Lung microvascular endothelial cell (primary cell): ENCODE measurements at places on chromosomes 6 and 20.

GRCh38 chr6:30836431-30836866, 47.9 kb upstream of the DDR1 start:
- no peak for DNase-seq

DNA sequence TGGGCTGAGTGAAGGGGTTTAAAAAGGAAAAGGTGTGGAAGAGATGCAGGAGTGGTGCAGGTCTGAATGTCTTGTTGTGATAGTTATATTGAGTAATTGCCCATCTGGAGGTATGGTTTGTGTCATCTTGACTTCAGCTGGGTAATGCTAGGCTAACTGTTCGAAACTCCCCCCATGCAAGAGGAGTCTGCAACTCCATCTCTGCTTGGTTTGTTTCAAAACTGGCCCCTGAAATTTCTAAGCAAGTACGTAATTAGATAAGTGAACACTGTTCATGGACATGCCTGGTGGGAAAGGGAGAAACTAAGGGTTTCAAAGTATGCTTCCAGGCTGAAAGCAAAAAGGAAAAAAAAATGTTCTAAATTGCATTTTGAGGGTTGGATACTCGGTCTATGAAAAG, 17.1 kb downstream of the TTK start:
- DNase-seq, result no peak

DNA sequence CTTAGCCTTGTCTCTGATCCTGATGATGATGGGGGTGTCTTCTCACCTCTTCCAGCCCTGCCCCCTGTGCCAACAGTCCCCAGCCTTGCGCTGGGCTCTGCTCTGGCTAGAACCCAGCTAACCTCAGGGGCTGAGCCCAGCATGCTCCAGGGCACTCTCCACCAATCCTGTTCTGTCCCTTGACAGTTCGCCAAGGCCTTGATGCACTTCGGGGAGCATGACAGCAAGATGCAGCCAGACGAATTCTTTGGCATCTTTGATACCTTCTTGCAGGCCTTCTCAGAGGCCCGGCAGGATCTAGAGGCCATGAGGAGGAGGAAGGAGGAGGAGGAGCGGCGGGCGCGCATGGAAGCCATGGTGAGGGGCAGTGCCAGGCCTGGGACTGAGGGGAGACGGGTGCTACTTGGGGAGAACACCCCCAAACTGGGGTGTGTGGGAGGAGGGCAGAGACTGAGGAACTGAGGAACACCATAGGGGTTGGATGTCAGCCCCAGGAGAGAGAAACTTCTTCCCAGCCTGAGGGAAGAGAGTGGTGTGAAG, 33.1 kb downstream of the MOCS1 start:
- DNase-seq, result no peak

DNA sequence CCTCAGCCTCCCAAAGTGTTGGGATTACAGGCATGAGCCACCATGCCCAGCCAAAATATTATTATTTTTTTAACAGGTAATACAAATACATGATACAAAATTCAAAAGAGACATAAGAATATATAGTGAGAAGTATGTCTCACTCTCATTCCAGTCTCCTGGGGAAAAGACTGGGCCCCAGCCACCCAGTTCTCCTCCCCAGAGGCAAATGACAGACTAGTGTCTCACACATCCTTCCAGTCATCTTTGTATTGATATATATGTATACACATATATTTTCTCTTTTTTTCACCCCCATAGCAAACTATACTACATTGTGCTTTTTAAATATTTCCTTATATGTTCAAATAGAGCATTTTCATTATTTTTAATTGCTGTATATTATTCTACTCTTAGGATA, 8.3 kb downstream of the GSS start:
- no peak for DNase-seq

DNA sequence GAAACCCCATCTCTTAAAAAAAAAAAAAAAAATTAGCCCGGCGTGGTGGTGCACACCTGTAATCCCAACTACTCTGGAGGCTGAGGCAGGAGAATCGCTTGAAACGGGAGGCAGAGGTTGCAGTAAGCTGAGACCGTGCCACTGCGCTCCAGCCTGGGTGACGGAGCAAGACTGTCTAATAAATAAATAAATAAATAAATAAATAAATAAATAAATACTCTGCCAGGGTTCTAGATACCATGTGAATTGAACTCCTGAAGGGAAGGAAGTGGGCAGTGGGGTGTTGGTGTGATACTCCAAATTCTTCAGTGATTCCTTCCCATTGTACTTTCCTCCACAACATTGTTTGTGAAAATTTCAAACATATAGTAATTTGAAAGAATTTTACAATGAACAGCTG, 100.5 kb downstream of the PLCB4 start:
- DNase-seq, result no peak

DNA sequence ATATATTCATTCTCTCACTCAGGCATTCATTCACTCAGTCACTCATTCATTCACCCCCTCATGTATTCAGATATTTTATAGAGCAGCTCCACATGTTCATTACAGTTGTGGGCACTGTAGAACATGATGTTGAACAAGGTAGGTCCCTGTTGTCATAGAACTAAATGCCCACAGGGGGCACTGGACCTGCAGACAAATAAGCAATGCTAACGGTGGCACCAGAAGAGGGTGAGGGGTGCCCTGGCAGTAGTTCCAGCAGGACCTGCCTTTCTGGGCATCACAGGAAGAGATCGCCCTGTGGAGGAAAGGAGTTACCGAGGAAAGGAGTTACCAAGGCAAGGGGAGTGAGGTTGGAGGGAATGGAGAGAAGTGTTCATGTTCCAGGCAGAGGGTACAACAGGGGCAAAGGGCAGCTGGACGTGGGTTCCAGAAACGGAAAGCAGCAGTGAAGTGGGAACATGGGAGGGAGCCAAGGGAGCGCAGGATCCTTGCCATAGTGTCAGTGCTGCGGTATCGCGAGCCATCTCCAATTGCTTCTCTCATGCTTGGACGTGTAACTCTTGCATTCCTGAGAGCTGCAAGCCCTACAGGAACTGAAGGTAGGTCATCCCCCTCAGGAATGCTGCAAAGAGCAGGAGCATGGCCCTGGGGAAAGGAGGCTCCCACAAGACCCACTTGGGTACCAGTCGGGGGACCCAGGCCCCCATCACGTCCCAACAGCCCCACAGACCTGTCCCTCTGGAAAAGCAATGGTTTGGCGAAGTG, 128.2 kb downstream of the EDN3 start:
- DNase-seq, result no peak

DNA sequence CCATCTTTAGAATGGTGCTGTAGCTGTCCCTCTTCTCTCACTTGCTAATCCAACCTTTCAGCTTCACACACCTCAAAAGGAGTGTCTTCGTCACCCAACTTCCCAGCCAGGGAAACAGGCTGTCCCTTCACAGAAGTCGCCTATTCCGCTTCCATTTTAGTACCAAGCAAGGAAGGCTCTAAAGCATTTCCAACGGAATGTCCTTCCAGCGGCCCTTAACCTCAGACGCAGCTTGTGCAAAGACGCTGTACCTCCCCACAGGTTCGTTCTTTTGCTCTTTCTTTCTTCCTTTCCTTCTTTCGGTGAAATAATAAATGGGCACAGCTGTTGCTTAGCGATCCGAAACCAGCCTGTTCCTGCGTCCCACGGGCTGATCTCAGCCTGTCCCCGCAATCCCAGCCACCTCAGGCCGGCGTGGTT, 1.5 kb downstream of the PTPRT start:
- DNase-seq, result no peak

DNA sequence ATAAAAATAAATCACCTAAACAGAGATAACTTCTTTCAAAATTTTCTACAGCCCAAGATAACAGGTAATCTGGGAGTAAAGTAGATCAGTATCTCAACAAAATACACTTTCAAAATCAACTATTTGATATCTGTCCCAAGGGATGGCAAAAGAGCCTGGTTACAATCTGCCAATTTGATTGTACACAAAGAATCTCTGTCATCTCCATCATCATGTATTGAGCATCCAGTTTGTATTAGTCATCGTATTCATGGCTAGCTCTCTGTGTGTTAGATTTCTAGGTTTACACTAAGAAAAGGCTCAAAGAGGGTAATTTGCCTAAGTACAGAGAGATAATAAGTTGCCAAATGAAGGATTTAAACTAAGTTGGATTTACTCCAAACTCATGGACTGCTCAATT, 329.0 kb upstream of the NRSN1 start:
- DNase-seq, result no peak

- DNase-seq, result no peak
Measured at GRCh38 chr6:5359417-5359816, 98.1 kb downstream of the FARS2 start.

GRCh38 chr6:117290173-117290846, 25.0 kb downstream of the VGLL2 start:
- no peak for DNase-seq

DNA sequence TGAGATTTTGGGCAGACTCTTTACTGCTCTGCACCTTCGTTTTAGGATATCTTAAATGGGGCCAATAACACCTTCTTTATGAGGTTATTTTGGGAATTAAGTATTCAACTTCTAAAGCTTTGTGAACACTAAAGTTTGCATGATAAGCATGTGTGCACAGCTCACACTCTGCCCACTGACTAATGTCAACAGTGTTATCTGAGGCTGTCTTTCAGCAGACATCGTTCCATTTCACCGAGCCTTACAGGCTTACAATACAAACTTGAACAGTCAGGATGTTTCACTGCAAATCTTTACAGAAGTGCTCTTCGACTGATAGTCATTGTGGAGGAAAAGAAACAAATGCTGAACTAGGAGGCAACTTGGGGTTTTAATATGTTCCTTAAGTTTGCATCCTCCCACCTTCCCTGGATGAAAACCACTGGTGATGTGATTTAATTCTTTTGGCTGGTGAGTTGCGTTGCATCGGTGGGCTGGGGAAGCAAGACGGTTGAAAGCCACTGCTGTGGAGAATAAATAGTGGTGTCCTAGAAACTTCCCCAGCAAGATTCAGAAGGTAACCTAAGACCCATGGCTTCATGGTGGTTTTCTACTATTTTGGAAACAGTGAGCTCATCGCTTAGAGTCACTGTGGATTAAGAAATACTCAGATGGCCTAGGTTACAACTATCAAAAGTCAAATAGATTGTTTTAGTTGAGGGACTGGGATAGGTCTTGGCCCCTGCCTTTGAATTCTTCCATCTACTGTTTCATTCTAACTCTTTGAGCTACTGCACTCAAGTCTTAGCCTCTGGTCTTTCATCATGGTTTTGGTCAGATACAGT, 167.2 kb upstream of the MAP3K7 start:
- DNase-seq, result no peak

DNA sequence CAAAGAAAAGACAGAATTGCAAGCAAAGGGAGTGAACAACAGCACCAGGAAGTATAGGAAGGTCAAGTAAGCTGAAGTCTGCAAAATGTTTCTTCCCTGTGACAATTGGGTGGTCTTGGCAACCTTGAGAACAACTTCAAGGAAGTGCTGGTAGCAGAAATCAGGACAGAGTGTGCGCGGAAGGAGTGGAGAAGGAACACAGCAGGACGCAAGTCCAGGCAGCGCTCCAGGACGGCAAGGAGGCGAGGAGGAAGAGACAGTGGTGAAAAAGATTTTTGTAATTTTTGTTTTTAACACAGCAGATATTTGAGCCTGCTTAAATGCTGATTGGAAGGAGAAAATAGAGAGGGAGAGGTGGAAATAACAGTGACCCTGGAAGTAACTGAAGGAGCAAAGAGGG, 141.7 kb downstream of the F13A1 start:
- DNase-seq, result no peak

- DNase-seq, result no peak
Measured at GRCh38 chr6:169407325-169407724, 153.7 kb upstream of the THBS2 start.

DNA sequence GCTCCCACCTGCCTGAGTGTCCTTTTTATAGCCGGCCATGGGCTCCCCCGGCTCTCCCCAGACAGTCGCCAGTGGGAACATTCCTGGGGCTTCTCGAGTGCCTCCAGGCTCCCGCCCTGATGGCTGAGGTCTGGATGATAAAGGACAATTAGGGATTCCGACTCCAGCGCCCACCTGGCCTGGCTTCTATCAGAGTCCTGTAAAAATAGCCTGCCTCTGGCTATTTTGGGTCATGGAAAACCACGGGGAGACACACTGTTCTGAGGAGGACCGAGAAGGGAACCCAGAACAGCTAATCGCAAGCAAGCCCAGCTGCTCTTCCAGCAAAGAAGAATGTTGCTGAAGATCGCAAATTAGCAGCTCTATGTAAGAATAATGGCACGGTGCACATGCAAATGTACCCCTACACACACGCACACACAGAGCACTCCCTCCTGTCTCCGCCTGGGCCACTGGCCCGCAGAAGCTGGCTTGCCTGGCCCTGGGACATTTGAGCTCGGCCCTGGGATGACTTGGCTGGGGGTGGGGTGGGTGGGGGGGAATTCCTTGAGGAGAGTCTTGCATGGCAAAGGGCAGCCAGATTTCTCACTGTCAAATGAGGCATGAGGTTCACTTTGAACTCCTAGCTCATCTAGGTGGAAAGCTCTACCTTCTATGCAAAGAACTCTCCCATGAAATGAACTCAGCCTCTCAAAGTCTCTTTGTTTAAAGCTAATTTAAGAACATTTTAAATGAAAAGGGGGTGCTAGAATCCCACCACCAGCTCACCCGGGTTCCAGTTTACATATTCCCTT, 55.3 kb downstream of the CTCFL start:
- no peak for DNase-seq

GRCh38 chr6:108655806-108656651, 95.3 kb downstream of the FOXO3 start:
- peak; percentile 26 for DNase-seq

DNA sequence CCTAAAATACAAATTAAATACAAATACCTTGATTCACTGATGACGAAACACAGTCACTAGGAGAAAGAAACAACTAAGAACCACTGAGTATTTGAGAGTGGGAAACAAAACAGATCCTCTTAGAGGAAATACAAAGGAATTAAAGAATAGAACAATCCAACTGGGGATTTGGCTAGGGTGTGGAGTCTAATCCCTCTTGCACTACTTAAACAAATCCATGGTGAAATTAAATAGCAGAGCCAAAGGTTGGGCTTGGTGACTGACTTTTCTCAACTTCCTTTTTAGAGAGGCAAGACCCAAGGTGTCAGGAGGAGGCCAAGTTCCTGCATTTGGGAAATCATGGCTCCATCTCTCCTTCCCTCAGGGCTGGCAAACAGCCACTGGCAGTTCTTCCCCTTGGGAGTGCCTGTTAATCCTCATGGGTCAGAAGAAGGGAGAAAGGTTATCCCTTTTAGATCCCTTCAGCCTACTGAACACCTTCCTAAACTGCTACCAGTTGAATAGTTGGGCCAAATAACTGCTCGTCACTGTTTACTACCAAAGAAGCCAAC, 101.2 kb upstream of the TRAF3IP2 start:
- no peak for DNase-seq

DNA sequence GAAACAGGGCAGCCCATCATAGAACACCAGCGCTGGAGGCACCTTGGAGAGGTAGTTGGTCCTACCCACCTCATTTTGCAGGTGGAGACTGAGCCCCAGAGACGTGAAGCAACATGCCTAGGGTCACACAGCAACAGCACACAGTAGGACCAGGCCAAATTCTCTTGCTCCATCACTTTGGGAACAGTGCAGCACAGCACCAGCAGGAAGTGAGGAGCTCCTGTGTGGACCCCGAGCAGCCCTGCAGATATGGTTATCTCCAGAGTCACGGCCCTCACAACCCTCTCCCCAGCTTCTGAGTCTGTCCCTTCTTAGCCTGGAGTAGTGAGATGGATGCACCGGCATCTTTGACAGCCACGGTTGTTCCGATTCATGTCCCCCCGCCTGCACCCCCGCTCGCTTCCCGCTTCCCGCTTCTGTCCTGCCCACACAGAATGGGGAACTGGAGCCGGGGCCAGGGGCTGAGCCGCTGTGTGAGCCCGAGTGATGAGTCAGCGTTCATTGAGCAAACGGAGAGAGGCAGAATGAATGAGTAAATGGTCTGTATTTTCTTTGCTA, 72.6 kb upstream of the DUSP22 start:
- DNase-seq, result no peak

GRCh38 chr20:21228511-21228910, 74.6 kb upstream of the XRN2 start:
- no peak for DNase-seq

- DNase-seq, result no peak
Measured at GRCh38 chr6:109383438-109383940, 1.2 kb upstream of the CD164 start.
